ENCODE measurements at places on chromosomes 12 and 14.

DNA sequence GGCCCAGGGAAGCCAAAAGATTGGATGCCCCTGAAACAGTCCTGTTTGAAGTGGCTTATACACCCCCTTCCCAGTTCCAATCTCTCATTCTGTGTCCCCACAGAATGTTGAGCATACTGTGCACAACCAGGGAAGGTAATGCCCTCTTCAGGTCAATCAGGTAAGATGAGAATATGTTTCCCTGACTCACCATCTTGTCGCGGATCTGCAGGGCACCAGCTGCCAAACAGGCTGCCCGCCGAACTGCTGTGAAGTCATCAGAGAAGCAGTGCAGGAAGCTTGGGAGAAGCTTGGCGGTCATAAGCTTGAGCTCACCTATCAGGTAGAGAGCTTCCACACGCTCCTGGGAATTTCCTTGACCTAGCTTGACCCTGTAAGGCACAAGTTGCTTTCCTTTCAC lies 9.6 kb downstream of the RIOX1 start:
- DNase-seq: no peak

DNA sequence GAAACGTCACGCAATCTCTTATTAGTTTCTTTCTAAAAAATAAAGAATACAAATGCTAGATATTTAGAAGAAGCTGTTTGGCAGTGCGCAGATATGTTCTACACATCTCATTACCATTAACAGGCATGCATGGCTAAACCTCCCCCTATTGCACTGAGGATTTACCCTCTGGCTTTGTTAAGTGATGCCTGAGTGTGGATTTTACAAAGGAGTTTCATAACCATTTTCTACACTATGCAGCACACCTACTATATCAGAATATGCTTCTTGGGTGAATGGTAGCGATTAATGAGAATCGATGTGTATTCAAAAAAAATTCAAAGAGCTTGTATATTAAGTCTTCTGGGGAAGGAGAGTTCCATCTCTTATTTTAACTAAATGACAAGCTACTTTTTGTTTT lies 1.1 kb upstream of the RMST start:
- no peak for DNase-seq

DNA sequence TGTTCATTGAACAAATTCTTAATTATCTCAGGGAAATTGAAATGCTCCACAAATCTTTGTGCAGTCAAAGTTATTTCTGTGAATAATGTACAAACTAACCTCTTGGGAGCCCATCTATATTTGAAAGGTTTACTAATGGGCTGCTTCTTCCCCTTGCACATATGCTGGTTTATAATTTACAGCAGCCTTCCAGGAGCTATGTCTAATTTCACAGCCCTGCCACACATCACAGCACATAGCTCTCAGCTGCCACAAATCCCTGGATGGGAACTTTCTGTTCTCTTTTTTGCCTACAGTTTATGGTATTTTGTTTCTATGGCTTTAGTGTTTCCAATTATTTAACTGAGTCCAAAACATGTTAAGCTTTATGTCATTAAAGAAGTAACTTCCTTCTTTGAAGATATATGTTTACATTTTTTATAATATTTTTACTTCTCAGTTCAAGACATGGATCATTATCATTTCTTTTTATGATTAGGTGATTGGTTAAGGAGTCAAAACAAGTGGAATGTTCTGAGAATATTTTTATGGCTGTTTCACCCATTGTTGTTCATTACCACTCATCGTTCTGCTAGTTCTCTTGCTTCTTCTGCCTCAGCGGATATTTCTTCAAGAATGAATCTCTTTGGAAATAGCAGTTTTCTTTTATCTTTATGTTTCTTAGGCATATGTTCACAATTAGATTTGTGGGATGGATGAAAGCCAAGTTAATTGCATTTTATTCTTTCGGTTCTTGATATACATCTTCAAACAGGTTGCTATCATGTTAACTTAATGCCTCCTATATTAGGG lies 475.6 kb upstream of the MIS18BP1 start:
- no peak for DNase-seq

DNA sequence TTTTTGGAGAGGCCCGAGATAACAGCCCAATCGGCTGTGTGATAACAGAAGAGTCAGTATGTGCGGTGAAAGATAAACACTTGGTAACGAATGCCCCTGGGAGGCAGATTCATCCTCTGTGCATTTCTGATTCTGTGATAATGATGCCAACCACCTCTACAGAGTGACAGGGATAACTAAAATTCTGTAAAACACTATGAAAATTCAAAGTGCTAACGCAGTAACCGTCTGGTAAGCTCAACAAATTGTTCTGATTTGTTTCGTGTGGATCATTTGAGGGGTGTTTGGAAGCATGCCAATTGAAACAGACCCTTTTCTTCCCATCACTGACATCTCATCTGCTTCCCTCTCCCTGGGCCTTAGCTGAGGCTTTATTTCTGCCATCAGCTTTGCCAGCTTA lies 76.3 kb downstream of the ESR2 start:
- no peak for DNase-seq

DNA sequence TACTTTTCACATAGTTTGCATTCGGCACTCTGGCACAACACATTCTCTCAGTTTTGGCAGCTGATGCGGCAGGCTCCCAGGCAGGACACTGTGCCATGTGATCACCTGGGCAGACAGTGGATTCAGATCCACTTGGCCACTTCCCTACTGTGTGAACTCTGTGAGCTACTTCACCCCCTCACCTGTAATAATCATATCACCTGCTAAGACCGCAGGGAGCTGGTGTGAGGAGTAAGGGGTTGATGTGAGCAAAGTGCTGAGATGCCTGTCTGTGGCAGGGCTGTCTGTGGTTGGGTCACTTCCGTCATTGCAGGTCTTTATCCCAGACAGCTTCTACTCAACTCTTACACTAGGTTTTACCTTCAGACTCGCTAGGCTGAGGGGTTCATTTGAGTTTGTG lies 50.4 kb upstream of the AMN start:
- no peak for DNase-seq

DNA sequence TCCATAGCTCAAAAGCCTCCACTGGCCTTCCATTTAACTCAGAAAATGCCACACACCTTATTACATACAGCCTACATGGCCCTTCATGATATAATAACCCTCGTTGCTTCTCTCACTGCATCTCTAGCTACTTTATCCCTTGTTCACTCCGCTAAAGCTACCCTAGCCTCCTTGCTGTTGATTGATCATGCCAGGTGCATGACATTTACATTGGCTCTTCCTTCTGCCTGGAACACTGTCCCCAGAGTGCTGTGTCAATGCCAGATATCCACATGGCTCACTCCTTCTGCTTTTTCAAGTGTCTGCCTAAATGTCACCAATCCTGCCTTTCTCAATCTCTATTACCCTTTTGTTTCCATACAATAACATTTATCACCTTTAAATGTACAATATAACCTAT lies 58.3 kb downstream of the CAND1 start:
- DNase-seq: no peak

GRCh38 chr14:102505775-102506625 lies 3.6 kb downstream of the ANKRD9 start:
- no peak for DNase-seq

DNA sequence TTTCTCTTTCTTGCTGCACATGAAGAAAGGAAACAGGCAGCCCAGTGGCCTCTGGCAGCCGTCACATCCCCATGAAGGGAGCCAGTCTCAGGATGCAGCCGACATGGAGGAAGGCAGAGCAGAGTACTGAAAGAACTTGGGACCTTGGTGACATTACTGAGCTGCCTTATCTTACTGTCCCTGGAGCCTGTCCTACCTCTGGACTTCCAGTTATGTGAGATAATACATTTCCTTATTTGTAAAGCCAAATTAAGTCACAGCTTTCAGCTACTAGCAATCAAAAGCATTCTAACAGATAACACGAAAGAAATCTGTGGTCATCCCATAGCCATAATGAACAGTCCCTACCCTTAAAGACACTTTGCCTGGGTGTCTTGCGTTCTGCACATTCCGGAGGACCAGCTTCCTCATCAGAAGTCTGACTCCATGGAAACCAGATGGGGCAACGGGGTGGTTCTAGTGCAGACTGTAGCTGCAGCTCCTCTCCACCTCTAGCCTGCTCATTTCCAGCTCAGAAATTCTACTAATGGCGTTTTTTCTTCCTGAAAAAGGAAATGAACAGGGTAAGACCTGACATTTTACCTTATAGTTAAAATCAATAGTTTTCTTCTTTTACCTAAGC lies 7.8 kb upstream of the EGLN3 start:
- no peak for DNase-seq

GRCh38 chr14:105944632-105945610 lies 418.5 kb downstream of the TMEM121 start:
- DNase-seq: peak; percentile 46

GRCh38 chr14:32986791-32987540 lies 48.3 kb downstream of the NPAS3 start:
- peak; percentile 18 for DNase-seq

DNA sequence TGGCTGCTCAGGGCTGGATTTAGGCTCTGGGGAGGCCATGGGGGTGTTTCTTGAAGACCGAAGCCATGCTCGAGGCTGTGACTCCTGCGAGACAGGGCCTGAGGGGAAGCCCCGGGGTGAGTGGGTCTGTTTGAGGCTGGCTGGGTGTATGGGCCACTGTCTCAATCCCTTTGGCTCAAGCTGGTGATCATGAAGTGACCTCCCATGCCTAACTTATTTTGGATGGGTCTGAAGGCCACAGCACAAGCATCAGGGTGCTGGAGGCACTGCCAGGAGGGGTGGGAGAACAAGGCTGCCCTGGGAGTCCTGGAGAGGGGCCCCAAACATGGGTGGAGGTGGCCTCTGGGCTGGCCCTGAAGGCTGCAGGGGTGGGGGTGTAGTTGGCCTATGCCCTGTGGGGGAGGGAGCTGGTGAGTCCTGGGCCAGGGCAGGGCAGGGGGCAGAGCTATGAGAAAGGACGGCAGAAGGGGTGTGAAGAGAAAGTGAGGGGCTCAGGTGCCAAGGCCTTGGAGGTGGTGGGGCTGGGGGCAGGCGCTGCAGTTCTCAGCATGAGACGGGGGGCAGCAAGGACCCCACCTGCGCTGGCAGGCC lies 100.9 kb downstream of the KIF26A start:
- no peak for DNase-seq

- DNase-seq: no peak
Measured at GRCh38 chr14:91223028-91223783, 21.3 kb downstream of the GPR68 start.

DNA sequence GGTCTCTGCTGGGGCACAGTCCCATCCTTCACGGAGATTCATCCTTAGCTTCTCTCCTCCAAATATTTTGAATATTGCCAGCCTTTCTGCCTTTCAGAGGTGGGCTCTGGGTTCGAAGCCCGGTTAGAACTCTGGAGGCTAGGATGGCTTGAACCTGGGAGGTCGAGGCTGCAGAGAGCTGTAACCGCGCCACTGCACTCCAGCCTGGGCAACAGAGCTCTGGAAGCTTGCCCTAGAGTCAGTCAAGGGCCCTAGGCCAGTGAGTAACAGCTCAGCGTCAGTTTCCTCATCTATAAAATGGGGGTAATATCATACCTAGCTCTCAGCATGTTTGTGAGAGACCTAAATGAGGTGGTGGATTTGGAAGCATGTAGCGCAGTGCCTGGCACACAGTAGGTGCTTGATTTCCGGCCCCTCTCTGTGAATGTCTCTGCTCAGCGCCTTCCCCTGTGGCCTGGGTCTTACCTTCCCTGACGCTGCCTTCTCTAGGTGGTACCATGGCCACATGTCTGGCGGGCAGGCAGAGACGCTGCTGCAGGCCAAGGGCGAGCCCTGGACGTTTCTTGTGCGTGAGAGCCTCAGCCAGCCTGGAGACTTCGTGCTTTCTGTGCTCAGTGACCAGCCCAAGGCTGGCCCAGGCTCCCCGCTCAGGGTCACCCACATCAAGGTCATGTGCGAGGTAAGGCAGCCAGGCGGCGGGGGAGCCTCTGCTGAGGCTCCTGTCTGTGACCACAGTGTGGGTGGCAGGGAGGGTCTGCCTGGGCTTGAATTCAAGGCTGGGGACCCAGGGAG lies 3.4 kb downstream of the PTPN6 start:
- peak; percentile 6 for DNase-seq

DNA sequence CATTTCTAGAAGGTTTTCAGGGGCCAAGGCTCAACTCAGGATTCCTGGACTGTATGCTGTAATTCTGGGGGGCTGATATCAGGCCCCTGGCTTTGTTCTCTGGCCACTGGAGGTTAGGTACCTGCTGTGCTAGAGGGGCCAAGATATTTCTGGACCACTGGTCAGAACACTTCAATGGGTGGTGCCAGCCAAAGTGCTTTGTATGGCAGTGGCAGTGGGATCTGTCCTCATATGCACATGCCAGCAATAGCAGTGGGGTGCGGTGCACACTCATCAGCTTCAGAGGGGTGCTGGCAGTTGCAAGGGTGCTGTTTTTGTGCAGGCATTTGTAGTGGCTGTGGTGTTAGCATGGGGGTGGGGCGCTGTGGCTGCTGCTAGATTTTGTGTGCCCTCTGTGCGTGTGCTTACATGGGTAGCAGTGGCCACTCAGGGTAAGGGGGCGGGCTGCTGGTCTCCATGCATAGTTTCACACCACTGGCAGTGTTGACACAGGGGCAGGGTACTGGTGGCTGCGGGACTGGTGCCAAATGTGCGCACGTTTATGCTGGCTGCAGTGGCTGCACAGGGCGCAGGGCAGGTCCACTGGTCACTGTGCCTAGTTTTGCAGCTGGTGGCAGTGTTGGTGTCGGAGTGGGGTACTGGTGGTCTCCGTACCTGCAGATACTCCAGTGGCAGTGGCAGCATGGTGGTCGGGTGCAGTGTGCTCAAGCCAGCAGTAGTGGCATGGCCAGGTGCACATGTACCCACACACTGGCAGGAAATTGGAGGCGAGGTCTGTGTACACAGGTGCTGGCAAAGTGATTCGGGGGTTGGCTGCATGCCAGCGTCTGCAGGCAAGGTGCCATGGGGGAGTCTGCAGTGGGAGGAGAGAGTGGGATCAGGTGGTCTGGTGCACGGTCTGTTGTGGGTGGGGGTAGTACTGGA lies 12.6 kb downstream of the NOPCHAP1 start:
- no peak for DNase-seq

- no peak for DNase-seq
Measured at GRCh38 chr12:100337727-100338126, 19.1 kb upstream of the SLC17A8 start.

GRCh38 chr12:42923583-42923982 lies 334.0 kb upstream of the PRICKLE1 start:
- DNase-seq: no peak

GRCh38 chr12:21451529-21451928 lies 14.1 kb downstream of the PYROXD1 start:
- DNase-seq: no peak

- DNase-seq: no peak
Measured at GRCh38 chr14:35124127-35124526, 1.8 kb downstream of the PRORP start.

GRCh38 chr12:121301876-121302275 lies 5.4 kb upstream of the CAMKK2 start:
- no peak for DNase-seq

DNA sequence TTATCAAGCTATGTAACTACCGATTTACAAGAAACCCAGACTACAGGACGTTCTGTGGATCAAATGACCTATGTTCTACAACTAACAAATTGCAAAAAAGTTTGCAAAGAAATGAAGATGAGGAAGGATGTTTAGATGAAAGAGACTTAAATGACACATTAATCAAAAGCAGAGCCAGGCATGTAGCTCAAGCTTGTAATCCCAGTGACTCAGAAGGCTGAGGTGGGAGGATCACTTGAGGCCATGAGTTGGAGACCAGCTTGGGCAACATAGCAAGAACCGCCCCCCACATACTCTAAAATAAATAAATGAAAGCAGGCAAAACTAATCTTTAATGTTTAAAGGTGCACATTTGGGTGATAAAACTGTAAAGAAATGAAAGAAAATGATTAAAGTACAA lies 331.9 kb downstream of the BTG1 start:
- DNase-seq: no peak

GRCh38 chr14:22070119-22070982 lies 396.7 kb upstream of the OR4E1 start:
- peak; percentile 46 for DNase-seq

- no peak for DNase-seq
Measured at GRCh38 chr14:99981806-99982205, 83.4 kb upstream of the EVL start.

Measured in left ventricle myocardium inferior (tissue), 1 donor.